D341Med (cell line): ENCODE measurements at places on chromosomes 5 and 9.

- DNase-seq, result peak; percentile 17
Observed at GRCh38 chr5:124706729-124707361, 39.6 kb downstream of the ZNF608 start.

- DNase-seq, result no peak
Observed at GRCh38 chr5:67989456-67989855, 226.1 kb upstream of the PIK3R1 start.

DNA sequence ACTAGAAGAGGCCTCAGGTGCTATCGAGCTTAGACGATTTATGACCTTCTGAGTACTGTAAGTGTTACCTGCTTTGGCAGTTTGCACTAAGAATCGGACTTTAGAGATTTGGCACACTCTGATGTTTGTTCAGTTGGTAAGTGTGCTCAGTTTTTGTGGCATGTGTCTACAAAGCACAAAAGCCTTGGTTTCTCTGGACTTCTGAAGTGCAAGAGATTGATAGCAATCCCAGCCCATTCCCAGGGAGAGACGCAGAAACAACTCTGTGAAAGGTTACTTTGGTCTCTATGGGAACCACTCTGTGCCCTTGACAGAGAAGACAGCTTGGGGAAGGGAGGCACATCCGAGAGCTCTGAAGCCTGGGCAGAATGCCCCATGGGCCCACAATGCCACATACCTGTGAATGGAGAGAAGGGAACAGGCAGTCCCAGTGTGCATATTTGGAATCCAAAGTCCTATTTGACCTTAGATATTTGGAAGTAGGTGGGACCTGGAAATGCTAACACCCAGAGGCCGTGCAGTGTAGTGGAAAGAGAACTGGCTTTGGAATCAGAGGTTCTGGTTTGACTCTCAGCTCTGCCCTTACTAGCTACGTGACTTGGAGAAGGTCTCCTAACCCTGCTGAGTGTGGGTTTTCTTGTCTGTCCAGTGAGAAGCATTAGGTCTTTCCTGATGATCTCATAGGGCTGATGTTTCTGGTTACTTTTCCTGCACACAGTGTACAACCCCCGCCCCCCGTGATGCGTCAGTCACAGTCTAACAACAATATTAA lies 194.3 kb upstream of the VLDLR start:
- DNase-seq, result no peak

GRCh38 chr9:92188969-92189781 lies 74.0 kb upstream of the SPTLC1 start:
- DNase-seq, result no peak
